Endothelial cell of umbilical vein (primary cell): ENCODE measurements at places on chromosomes 3 and 15. TPM values are rescaled to one million over a fixed set of nuclear protein-coding genes. Genes with fewer than 3 reads are reported as not detected.

Gene STARD5
- 3.0 and 4.1 TPM in 2 replicates for polyA plus RNA-seq

- peak; percentile 51 for DNase-seq
Observed at GRCh38 chr15:90001062-90001682, at the start of gene ZNF710. Gene ZNF710, plus strand, starts transcription at chr15:90001324. Its CDS starts 65,814 bp downstream, at chr15:90067138.

Gene UCN2
- polyA plus RNA-seq = 0.05 and 0.11 TPM in 2 replicates

- no peak for DNase-seq
Observed at GRCh38 chr3:178088963-178089362, 447.3 kb upstream of the KCNMB2 start.

Gene MUC20
- polyA plus RNA-seq = 0.18 TPM in 1 of 2 replicates, not detected in the other

GRCh38 chr3:129556890-129557547 lies 14.0 kb downstream of the H1-8 start:
- DNase-seq = no peak

Gene SLC51B
- polyA plus RNA-seq = not detected in 2 replicates

DNA sequence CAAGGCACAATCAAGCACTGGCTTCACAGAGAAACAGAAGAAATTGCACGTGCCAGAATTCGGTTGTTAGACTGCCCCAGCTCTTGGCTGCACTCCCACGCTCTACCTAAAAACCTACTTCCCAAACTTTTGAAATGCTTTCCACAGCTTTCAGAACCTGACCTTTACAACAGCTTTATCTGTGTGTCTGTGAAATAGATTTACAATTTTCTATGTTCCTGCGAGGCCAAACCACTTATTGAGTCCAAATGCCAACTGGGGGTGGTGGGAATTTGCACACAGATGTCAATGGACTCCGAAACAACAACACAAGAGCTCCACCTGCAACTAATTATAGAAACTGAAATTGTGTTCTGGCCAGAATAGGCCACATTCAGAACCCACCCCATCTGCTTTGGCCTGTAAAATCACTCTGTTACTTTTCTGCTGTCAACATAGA lies 44.6 kb downstream of the ERC2 start:
- DNase-seq = no peak

DNA sequence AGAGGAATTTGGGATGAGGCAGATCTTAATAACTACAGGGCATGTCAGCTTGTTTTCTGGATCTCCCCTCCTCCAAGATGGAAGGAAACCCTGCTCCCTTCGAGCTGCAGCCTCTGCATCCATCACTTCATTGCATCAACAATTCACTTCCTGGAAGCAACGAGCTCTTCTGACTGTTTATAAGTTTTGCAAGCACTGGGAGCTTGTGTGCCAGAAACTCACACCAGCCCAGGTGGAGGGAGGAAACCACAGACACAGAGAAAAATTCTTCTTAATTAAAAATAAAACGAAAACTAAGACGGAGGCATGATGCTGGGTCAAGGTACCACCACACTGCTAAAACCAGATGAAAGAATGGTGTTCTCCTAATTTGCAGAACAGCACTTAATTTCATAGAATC lies 10.6 kb downstream of the LRIG1 start:
- peak; percentile 71 for DNase-seq

Gene TCF12
- 72.1 and 77.3 TPM in 2 replicates for polyA plus RNA-seq

GRCh38 chr3:52454250-52454937 lies 553 bp upstream of the TNNC1 start:
- no peak for DNase-seq

DNA sequence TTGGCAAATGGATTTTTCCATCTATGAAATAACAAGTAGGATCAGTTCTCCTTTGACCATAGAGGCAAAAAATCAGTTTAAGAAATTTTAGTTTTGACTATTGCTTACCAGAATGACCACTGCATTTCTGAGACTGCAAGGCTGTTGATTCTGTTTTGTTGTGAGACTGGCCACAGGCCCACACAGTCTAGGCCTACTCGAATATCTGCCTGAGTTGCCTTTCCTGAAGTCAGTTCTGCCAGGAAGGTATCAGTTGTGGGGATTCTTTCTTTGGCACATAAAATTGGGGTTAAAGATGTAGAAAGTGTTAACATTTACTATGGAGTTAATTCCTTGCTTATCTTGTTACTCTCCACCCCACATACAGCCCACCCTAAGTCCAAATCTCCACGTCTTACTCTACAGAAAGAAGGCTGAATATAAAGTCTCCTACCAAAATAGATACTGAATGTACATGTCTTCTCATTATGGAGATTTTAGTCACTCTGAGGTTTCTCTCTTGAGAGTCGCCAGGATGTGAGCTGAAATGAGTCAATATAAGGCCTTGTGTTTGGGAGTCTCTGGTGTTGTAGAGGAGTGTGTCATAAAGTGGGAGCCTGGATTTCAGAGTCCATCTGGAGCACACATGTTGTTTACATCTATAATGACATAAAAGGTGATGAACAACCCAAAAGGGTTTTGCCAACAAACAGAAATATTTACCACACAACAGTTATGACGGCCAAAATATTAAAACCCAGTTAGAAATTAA lies 45.0 kb upstream of the WWTR1 start:
- DNase-seq = no peak

GRCh38 chr3:122519693-122520092 lies 5.0 kb upstream of the KPNA1 start:
- no peak for DNase-seq

Gene EHHADH
- polyA plus RNA-seq = 0.88 and 1.3 TPM in 2 replicates

- peak; percentile 23 for DNase-seq
Observed at GRCh38 chr3:55486857-55487380, at the start of gene WNT5A. Gene WNT5A, minus strand, starts transcription at chr3:55487306. Its CDS starts 321 bp downstream, at chr3:55486985.

- no peak for DNase-seq
Observed at GRCh38 chr3:189158034-189158433, 13.7 kb upstream of the TPRG1 start.

Gene A4GNT
- polyA plus RNA-seq = not detected in 2 replicates

- peak; percentile 83 for DNase-seq
Observed at GRCh38 chr3:157572559-157573270, 69.5 kb upstream of the VEPH1 start.

DNA sequence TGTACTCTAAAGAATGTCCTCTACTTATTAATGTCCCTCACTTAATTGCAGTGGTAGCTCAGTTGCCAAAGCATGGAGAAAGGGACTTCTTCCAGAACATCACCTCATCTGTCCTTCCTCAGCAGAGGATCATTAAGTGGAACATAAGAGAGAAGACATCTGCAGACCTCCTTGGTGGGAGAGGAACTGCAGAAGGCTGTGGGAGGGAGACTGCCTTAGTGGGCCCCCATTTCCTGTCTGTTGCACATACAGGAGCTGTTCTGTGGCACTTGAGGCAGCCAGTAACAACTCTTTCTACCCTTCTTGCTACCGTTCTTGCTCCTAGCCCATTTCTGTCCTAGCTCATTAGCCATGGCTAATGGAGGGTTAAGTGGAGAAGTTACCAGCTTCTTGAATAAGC lies 33.6 kb downstream of the HPS3 start:
- no peak for DNase-seq

GRCh38 chr15:29937956-29938355 lies 115.7 kb upstream of the TJP1 start:
- peak; percentile 27 for DNase-seq

- no peak for DNase-seq
Observed at GRCh38 chr15:89127054-89127702, 38.9 kb downstream of the ABHD2 start.

DNA sequence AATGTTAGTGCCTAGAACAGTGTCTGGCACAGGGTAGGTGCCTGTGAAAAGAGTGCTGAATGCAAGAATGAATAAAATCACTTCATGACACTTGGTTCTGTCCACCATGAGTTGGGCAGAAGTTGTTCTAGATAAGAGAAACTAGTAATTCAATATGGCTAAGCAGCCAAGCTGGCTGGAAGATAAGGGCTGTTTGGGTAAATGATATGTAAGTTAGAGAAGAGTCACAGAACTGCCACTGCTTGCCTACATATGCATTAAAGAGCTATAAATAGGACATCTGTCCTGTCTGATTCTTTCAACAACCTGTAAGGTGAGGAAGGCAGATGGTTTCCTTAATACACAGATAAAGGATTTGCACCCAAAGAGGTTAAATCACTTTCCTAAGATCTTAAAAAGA lies 13.1 kb downstream of the MTMR10 start:
- no peak for DNase-seq

- no peak for DNase-seq
Observed at GRCh38 chr15:100175406-100176114, 166.2 kb downstream of the ADAMTS17 start.

- no peak for DNase-seq
Observed at GRCh38 chr3:71705681-71706080, 19.5 kb downstream of the EIF4E3 start.

Gene FES
- 41.5 and 55.7 TPM in 2 replicates for polyA plus RNA-seq

DNA sequence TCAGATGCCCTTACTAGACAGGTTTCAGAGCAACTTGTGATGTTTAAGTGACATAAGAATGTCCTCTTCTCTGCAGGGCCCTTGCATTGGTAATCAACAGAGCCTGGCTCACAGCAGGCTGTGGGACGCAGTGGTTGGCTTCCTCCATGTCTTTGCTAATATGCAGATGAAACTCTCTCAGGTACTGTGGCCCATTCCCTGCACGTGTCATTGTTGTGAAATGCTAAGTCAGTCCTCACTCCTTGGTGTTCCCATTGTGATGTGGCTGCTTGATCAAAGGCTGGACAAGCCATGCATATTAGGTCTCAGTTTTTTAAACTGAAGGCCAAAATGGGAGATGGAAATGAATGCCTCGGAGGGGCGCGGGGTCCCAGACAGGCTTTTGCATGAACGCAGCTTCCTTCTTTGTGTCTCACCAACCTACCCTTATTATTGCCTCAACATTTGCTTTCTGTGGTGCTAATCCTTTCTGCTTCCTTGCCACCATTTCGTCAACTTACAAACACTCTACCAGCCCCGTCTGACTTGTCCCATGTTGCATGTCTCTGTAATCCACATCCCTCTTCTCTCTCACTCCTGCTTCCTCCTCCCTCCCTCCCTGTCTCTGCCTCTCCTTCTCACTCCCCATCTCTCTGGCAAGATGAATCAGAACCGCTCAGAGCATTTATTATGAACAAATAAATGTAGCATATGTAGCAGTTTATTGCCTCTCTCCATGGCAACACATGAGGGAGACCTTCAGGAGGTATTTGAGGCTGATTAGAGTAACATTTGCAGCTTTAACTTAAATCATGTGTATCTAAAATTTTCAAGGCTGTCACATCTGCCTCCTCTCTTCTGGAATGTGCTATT lies 133.2 kb upstream of the CHRM5 start:
- DNase-seq = no peak

DNA sequence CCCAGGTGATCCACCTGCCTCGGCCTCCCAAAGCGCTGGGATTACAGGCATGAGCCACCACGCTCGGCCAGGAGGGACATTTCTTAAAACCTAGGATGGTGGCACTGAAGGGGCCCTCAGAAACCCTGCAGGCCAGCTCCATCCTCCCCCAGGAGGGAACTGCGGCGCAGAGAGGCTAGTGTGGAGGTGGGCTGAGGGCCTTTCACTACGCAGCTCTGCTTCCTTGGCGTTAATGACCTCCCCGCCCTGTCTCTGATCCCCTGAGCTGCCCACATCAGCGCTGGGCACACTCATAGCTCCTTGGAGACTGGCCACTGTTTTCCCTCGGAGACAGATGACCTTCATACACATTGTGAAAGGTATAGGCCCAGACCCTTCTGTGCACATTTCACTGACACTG lies 46.2 kb upstream of the MAGEF1 start:
- no peak for DNase-seq
